Uterus (tissue), 4 donors: ENCODE measurements at places on chromosomes 5 and 9. TPM values are rescaled to one million over a fixed set of nuclear protein-coding genes. Genes with fewer than 3 reads are reported as not detected.

DNA sequence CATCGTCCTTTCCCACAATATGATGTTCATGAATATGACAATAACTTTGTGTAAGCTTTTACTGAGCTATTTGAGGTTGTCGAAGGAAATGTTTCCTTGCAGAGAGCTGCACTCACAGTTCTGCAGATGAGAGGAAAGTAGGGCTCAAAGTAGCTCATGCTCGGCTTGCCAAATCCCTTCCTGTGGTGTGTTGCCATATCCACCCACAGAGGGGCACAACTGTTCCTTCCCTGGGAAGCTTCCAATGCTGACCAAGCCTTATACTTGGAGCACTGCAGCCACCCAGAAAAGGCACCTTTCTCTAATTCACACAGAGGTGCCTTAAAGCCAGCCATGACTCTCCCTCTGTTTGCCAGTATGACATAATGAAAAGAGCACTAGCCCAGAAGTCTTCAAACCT, 390.3 kb downstream of the CAAP1 start:
- no peak overlapping the region for H3K4me3 ChIP-seq
- H3K27me3 ChIP-seq, result no peaks in the 10 kb centered on the region
- no peak overlapping the region for H3K27ac ChIP-seq
- no peaks in the 10 kb centered on the region for H3K36me3 ChIP-seq
- DNase-seq, result no peak
- no peaks in the 10 kb centered on the region for H3K4me1 ChIP-seq

- no peak for DNase-seq
- no peak overlapping the region for H3K4me3 ChIP-seq
- H3K36me3 ChIP-seq, result no peaks in the 10 kb centered on the region
- H3K27me3 ChIP-seq, result no peaks in the 10 kb centered on the region
- H3K4me1 ChIP-seq, result peaks cover 10% of the 10 kb centered on the region
Measured at GRCh38 chr9:134460206-134460605, 134.0 kb downstream of the RXRA start.

DNA sequence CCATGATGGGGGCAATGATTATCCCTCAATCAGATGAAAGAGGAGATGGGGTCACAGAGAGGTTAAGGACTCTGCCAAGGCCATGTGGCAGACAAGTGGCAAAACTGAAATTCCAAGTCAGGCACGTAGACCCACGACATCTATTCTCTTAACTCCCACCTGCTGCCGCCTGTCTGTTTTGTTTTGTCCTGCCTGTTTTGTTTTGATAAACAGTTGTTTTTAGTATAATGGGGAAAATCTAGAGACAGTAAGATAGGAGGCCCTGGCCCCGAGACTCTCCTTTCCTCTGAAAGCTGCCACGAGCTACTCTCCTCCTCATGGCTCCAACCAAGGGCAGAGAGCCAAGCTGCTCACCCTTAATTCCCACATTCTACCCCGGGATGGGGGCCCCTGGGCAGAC, 4.9 kb downstream of the FSTL4 start:
- no peaks in the 10 kb centered on the region for H3K36me3 ChIP-seq
- no peaks in the 10 kb centered on the region for H3K4me1 ChIP-seq
- DNase-seq, result no peak
- H3K27ac ChIP-seq, result no peak overlapping the region
- H3K4me3 ChIP-seq, result no peak overlapping the region

- DNase-seq, result no peak
- H3K27me3 ChIP-seq, result no peaks in the 10 kb centered on the region
- no peak overlapping the region for H3K27ac ChIP-seq
Measured at GRCh38 chr9:72843520-72844439, 109.1 kb downstream of the ALDH1A1 start.

- no peaks in the 10 kb centered on the region for H3K36me3 ChIP-seq
- H3K4me1 ChIP-seq, result no peaks in the 10 kb centered on the region
- no peak for DNase-seq
- H3K27me3 ChIP-seq, result no peaks in the 10 kb centered on the region
- no peak overlapping the region for H3K27ac ChIP-seq
Measured at GRCh38 chr9:122954253-122954691, 13.5 kb downstream of the RABGAP1 start.

DNA sequence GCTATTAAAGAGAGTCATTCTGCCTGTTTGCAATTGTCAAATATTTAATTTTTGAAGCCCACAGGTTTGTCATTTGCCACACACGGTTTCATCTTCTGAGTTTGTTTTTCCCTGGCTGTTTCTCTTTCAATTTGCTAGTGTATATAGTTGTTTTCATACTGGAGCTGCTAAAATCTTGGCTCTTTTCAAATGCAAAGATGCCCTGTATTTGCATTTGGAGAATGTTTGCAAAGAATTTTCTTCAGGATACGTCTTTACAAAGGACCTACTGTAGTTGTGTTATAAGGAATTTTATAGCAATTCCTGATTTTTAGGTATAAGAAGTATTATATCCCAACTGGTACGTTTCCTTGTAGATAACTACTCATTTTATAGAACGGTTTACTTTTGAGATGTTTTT, 48.0 kb downstream of the IZUMO3 start:
- H3K4me1 ChIP-seq, result no peaks in the 10 kb centered on the region
- no peak overlapping the region for H3K27ac ChIP-seq
- H3K27me3 ChIP-seq, result no peaks in the 10 kb centered on the region
- DNase-seq, result no peak
- no peaks in the 10 kb centered on the region for H3K36me3 ChIP-seq

DNA sequence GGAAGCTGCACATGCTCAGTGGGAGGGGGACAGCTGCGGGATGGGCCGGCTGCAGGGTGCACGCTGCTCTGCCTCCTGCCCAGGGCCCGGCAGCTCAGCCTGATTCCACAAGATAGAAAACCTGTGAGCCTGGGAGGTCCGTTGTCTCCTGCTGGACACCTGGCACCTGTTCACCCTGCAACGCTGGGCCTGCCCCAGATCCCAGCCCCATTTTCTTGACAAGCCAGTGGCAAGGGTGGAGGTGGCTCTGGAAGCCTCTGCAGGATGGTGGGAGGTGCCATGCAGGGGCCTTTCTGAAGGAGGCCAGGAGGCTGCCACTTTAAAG, 68.1 kb upstream of the RNF130 start:
- H3K27me3 ChIP-seq, result no peaks in the 10 kb centered on the region
- no peaks in the 10 kb centered on the region for H3K36me3 ChIP-seq
- no peak overlapping the region for H3K4me3 ChIP-seq
- H3K4me1 ChIP-seq, result no peaks in the 10 kb centered on the region
- no peak for DNase-seq

DNA sequence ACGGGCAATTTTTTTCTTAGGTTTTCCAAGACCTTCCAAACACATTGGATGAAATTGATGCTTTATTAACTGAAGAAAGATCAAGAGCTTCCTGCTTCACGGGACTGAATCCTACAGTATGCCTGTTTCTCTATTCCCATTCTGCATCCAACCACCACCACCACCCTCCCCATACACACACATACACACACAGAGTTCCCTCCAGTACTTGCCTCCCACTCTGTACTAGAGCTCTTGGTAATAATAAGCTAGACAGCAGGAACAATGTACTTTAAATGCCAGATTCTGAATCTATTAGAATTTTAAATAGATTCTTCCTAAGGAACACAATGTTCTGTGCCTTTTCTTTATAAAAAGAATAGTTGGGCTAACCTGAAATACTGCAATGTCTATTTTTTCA, 67.4 kb downstream of the KLF9 start:
- no peak overlapping the region for H3K27ac ChIP-seq
- H3K4me1 ChIP-seq, result no peaks in the 10 kb centered on the region
- H3K4me3 ChIP-seq, result no peak overlapping the region
- no peak for DNase-seq

GRCh38 chr9:90189306-90189705, 453.3 kb downstream of the DIRAS2 start:
- DNase-seq, result no peak
- no peak overlapping the region for H3K4me3 ChIP-seq
- H3K4me1 ChIP-seq, result no peaks in the 10 kb centered on the region
- no peak overlapping the region for H3K27ac ChIP-seq
- no peaks in the 10 kb centered on the region for H3K27me3 ChIP-seq

- H3K27me3 ChIP-seq, result no peaks in the 10 kb centered on the region
- no peak overlapping the region for H3K27ac ChIP-seq
- DNase-seq, result no peak
Measured at GRCh38 chr5:160081495-160081894, 37.8 kb downstream of the PWWP2A start.

TERT gene
- not detected for total RNA-seq

TUBB4B gene
- total RNA-seq, result 172 TPM

IL5 gene
- total RNA-seq, result not detected

TCF7 gene
- not detected for total RNA-seq
